ENCODE measurements at places on chromosomes 13 and 19. TPM values are rescaled to one million over a fixed set of nuclear protein-coding genes. Genes with fewer than 3 reads are reported as not detected.

TMEM38A gene
- total RNA-seq: 3.5 TPM

NOVA2 gene
- total RNA-seq: 7.9 TPM

DLL3 gene
- not detected for total RNA-seq

N4BP2L2 gene
- total RNA-seq: 130 TPM

DACT3 gene
- total RNA-seq: 122 TPM

FAM32A gene
- total RNA-seq: 47.8 TPM

RHPN2 gene
- 1.5 TPM for total RNA-seq

MUC16 gene
- 0.10 TPM for total RNA-seq

CPAMD8 gene
- total RNA-seq: 6.2 TPM

ICAM4 gene
- not detected for total RNA-seq

EDDM13 gene
- total RNA-seq: not detected

NBEA gene
- total RNA-seq: 10.5 TPM

VSTM1 gene
- not detected for total RNA-seq

OR4F17 gene
- total RNA-seq: not detected

FUT3 gene
- total RNA-seq: not detected

PEG3 gene
- 9.9 TPM for total RNA-seq

PCCA gene
- total RNA-seq: 32.0 TPM

PROZ gene
- total RNA-seq: not detected

ZNF737 gene
- 6.9 TPM for total RNA-seq

NOTCH3 gene
- 165 TPM for total RNA-seq

RAB3A gene
- 2.9 TPM for total RNA-seq

CAPN12 gene
- total RNA-seq: 2.9 TPM
